Transverse colon (tissue), 4 donors: ENCODE measurements at places on chromosomes 6 and 20. TPM values are rescaled to one million over a fixed set of nuclear protein-coding genes. Genes with fewer than 3 reads are reported as not detected.
A peak's percentile ranks its signal among the peaks of the same experiment; 100 is the strongest.

DNA sequence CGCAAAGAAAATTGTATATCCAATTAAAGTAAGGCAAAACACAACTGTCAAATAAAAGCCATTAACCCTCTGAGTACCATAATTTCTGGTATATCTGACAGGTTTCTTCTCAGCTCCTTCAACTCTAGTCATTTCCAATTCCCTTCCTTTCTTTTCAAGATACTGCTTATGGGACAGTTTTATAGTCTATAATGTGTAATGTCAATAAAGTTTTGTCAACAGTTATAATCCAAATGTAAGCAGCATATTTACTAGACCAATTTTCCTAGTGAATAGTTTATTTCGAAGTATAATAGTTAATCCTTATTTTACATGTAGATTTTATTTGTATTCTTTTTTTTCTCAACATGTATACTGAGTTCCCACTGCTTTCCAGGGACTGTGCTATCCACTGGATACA, 1081.8 kb downstream of the EPHA7 start:
- no peaks in the 10 kb centered on the region for H3K4me1 ChIP-seq
- H3K4me3 ChIP-seq = no peak overlapping the region
- DNase-seq = no peak
- no peak overlapping the region for H3K27ac ChIP-seq
- H3K27me3 ChIP-seq = no peaks in the 10 kb centered on the region

LY6G6F gene
- total RNA-seq = not detected

IL22RA2 gene
- not detected for total RNA-seq

ADGRF4 gene
- total RNA-seq = 2.0 TPM

DNA sequence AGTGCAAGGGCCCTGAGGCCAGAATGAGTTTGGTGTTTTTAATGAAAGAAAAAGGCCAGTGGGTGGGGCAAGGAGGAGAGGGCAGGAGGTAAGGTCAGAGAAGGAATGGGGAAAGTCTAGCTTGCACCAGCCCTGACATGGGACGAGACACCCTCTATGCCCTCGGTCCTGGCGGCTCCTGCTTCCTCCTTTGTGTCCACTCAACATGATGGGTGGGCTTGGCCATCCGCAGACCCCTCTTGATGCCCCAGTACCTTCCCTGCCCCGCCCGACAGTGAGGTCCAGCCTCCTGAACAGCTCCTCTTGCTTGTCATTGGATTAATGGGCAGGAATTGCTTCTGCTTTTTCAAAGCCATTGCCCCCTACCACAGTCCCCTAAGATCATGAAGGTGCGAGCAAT, 33.6 kb upstream of the ANGPT4 start:
- H3K36me3 ChIP-seq = no peaks in the 10 kb centered on the region
- no peak overlapping the region for H3K4me3 ChIP-seq
- H3K4me1 ChIP-seq = no peaks in the 10 kb centered on the region
- DNase-seq = no peak

DNA sequence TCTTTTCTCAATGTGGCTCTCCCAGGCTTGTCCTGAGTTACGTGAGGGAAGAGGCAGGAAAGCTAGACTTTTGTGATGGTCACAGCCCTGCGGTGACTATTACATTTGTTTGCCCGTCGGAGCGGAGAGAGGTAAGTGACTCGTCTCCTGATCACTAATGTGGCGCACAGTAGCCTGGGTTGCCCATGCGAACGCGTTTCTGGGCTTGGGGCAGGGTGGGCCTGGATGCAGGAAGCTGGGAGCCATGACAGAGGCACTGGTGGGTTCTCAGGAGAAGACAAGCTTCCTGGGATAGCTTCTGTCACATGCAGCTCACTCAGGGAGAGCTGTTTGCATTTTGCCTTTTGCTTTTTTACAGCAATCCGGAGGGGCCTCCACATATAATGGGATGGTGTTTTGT, 60.6 kb downstream of the IGF2R start:
- peaks cover 3% of the 10 kb centered on the region for H3K36me3 ChIP-seq
- no peak overlapping the region for H3K4me3 ChIP-seq
- no peaks in the 10 kb centered on the region for H3K27me3 ChIP-seq
- DNase-seq = no peak
- peak overlapping the region; percentile 63 for H3K27ac ChIP-seq

GRCh38 chr6:44221961-44222335, 1.4 kb upstream of the SLC29A1 start:
- peaks cover 4% of the 10 kb centered on the region for H3K27me3 ChIP-seq
- H3K36me3 ChIP-seq = no peaks in the 10 kb centered on the region
- peaks cover 93% of the 10 kb centered on the region for H3K4me1 ChIP-seq
- DNase-seq = no peak
- H3K4me3 ChIP-seq = no peak overlapping the region

CRYBG1 gene
- total RNA-seq = 72.4 TPM

- no peaks in the 10 kb centered on the region for H3K27me3 ChIP-seq
- no peaks in the 10 kb centered on the region for H3K36me3 ChIP-seq
- no peak overlapping the region for H3K4me3 ChIP-seq
- no peaks in the 10 kb centered on the region for H3K4me1 ChIP-seq
Measured at GRCh38 chr6:116386581-116387299, 16.0 kb downstream of the DSE start.

DNA sequence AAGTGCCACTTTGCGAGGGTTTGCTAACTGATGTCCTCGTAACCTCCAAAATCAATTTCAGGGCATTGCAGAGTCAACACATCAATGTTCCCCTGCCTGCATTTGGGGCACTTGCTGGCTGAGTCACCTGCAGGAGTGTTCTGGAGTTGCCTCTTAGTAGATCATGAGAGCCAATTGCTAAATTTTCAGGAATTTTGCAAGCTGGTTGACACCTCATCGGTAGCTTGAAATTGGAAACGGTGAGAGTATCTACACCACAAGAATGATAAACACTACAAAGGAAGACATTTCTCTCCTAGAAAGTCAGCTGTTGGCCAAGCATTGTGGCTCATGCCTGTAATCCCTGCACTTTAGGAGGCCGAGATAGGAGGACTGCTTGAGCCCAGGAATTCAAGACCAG, 10.8 kb upstream of the BFSP1 start:
- H3K36me3 ChIP-seq = no peaks in the 10 kb centered on the region
- H3K4me1 ChIP-seq = peaks cover 4% of the 10 kb centered on the region
- no peak overlapping the region for H3K4me3 ChIP-seq
- peak overlapping the region; percentile 69 for H3K27ac ChIP-seq
- H3K27me3 ChIP-seq = no peaks in the 10 kb centered on the region
- no peak for DNase-seq

GRCh38 chr6:30327232-30327746, 562 bp downstream of the TRIM39 start:
- H3K4me3 ChIP-seq = peak overlapping the region; percentile 87
- no peaks in the 10 kb centered on the region for H3K27me3 ChIP-seq
- no peak for DNase-seq
- H3K4me1 ChIP-seq = peaks cover 21% of the 10 kb centered on the region
- H3K36me3 ChIP-seq = no peaks in the 10 kb centered on the region

DNA sequence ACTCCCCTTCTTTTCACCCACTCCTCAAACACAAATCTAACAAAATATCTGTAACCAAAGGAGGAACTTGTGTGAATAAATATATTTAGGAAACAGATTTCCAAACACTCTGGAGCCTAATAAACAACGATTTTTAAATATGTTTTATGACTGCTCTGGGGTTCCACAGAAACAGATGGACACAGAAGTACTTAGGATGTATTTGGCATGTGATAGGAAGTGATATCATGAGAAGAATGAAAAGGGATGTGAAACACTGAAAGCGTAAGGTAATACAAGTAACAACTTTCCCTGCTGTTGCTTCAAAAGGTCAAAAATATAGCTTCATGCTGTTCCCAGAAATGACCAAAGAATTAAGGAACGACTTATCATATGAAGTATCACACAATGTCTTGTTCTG, 26.1 kb upstream of the ENPP1 start:
- no peaks in the 10 kb centered on the region for H3K27me3 ChIP-seq
- H3K4me1 ChIP-seq = no peaks in the 10 kb centered on the region
- H3K27ac ChIP-seq = no peak overlapping the region
- no peaks in the 10 kb centered on the region for H3K36me3 ChIP-seq
- no peak for DNase-seq
- no peak overlapping the region for H3K4me3 ChIP-seq

- H3K4me1 ChIP-seq = no peaks in the 10 kb centered on the region
- no peak overlapping the region for H3K27ac ChIP-seq
- peaks cover 17% of the 10 kb centered on the region for H3K27me3 ChIP-seq
- no peak for DNase-seq
- H3K36me3 ChIP-seq = no peaks in the 10 kb centered on the region
Measured at GRCh38 chr20:59485576-59486454, 118.5 kb upstream of the PHACTR3 start.
